ENCODE measurements at places on chromosomes 1 and 21.

GRCh38 chr1:196960854-196961253 lies 16.5 kb upstream of the CFHR5 start:
- DNase-seq = no peak

- DNase-seq = peak; percentile 40
Observed at GRCh38 chr21:34367320-34367935, 3.6 kb downstream of the KCNE2 start.

DNA sequence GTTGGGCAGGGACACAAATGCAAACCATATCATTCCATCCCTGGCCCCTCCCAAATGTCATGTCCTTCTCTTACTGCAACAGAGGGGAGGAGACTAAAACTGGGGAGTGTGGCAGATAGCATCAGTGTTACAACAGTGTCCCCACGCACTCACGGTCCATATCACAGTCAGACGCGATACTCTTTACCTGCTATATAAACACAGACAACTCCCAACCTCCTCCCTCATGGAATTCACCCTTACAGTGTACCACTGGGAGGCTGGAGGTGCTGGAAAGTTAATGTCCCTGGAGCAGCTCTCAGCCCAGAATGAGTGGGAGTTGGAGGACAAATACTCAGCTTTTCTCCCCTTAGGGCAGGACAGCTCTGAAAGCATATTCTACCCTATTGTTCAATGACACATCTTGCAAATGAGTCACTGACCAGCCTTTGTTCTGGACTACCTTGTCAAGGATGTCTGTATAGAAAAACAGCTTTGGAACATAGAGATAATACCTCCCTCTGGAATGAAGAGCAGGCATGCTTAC lies 445.9 kb downstream of the SETD4 start:
- DNase-seq = no peak

DNA sequence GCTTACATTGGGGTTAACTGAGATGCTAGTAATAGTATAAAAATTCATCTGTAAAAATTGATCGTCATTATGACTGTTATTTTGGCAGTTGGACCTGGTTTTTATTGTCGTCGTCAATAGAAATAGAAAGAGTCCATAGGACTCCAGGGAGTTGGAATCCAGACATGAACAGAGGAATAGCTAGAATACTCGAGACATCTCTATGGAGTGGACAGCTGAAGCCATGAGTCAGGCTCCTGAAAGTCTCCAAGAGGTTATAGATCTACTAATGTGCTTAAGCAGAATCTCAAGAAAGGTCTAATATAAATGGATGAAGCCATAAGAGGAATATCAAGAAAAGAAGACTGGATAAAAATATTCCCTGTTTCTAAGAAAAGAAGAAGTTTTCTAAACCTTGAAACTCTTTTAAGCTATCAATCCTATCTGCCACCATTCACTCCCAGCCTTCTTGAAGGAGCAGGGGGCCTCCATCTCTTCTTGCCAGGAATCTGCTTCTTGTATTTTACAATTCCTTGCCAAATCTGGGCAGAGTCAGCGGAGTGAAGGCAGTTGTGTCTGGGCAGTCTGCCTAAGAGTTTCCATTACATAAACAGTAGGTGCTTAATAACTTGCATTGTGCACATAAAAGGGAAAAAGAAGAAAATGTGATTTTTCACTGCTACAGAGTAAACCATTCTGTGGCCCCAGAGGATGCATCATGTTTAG lies 163.3 kb downstream of the ST6GALNAC5 start:
- DNase-seq = no peak

GRCh38 chr1:226677027-226678020 lies 61.8 kb downstream of the ITPKB start:
- DNase-seq = peak; percentile 72

DNA sequence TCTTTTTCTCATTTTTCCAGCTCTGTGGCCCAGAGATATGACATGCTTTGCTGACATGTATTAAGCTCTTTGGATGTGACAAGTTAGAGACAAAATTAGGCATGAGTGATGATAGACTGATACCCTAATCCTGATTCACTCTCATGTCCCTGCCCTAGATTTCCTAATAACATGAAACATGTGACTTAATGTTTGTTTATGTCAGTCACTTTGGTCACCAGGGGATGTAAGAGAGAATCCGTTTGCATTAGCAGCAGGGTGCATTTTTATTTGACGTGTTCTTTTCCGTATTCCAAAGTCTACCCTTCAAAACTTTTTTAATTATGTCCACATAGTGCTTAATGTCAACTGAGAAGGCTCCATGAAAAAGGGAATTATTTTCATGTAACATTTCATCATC lies 192.4 kb downstream of the HMCN1 start:
- no peak for DNase-seq

DNA sequence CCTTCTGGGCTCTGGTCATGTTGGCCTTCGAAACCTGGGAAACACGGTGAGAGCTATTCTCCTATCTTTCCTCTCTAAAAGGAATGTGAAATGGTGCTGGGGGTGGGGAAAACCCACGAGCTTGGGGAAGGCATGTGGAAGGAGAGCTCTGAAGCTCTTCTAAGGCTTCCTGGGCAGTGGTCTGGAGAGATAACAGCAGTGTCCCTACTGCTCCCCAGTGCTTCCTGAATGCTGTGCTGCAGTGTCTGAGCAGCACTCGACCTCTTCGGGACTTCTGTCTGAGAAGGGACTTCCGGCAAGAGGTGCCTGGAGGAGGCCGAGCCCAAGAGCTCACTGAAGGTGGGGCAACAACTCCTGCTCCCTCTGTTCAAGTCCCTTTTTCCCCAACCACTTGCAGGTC lies 2.8 kb downstream of the USP21 start:
- no peak for DNase-seq

- no peak for DNase-seq
Observed at GRCh38 chr1:56003846-56004245, 575.5 kb downstream of the PLPP3 start.

GRCh38 chr1:151106894-151107293 lies 36.3 kb downstream of the GABPB2 start:
- no peak for DNase-seq

DNA sequence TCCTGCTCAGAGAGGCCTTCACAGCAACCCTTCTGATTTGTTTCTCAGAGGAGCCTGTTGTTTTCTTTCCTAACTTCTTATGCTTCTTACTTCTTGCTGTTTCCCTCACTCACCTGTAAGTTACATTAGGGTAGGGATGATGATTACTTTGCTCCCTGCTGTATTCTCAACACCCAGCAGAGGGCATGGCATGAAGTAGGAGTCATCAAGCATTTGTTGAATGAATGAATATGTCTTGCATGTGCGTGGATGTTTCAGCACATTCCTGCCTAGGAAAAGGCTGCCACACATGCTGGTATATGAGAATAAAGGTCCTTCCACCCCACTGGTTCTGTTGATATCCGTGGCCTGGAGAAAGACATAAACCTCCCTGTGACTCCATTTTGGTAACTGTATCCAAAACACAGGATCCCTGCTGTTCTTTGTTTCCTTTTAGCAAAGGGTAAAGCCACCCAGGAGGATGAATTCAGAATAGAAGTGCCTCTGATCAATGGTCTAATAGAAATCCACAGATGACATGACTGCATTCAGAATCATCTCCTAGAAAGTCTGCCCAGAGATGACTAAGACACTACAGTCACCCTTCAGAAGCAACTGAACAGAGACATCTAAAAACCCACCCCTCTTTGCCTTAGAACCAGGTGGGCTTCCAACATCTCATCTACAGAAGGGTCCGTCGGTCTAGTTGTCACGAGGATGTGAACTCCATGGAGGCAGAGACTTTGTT lies 168.8 kb downstream of the ZSCAN20 start:
- no peak for DNase-seq

GRCh38 chr1:208511242-208511860 lies 267.2 kb upstream of the PLXNA2 start:
- DNase-seq = no peak

DNA sequence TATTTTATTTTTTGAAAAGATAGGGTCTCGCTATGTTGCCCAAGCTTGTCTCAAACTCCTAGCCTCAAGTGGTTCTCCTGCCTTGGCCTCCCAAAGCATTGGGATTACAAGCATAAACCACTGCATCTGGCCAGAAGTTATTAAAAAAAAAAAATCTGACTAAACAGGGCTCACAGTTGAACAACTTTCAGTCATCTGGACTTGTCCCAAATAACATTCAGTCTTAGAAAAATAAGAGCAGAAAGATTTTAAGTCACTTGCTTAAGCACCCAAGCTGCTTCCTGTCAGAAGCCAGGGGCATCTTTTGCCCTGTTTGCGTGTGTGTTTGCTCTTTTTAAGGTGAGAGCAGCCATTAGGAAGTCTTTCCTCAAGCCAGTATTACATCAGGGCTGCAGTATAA lies 286.8 kb downstream of the LMO4 start:
- DNase-seq = no peak

GRCh38 chr1:177065430-177065829 lies 99.1 kb downstream of the ASTN1 start:
- no peak for DNase-seq

DNA sequence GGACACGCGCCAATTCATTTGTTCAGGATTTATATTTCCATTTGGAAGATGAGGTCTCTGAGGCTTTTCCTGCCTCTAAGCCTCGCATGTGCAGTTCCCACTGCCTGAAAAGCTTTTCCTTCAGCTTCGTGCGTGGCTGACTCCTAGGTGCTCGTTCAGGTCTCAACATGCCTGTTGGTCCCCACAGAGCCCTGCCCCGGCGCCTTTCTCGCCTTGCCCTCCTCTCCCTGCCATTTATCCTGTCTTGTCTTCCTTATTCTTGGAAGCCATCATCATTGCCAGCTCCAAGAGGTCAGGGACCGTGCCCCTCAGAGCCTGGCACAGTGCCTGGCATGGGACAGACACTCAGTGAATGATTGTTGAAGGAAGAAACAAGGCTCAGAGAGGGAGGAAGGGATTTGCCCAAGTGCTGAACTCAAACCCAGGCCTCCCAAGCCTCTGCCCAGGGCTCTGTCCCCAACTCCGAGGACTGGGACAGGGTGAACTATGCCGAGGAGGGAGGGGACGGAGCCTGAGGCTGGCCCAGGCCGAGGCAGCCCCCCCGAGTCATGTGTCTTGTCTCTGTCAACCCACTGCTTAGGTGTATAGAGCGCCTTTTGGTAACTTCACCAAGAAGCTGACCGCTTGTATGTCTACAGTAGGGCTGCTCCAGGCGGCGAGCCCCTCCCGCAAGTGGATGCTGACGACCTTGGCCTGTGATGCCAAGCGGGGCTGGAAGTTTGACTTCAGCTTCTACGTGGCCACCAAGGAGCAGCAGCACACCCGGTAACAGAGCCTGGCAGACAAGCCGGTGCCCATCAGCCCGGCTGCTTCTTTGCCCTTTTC lies 47.3 kb downstream of the DISP3 start:
- no peak for DNase-seq

GRCh38 chr1:221286399-221286798 lies 407.2 kb downstream of the HLX start:
- no peak for DNase-seq

DNA sequence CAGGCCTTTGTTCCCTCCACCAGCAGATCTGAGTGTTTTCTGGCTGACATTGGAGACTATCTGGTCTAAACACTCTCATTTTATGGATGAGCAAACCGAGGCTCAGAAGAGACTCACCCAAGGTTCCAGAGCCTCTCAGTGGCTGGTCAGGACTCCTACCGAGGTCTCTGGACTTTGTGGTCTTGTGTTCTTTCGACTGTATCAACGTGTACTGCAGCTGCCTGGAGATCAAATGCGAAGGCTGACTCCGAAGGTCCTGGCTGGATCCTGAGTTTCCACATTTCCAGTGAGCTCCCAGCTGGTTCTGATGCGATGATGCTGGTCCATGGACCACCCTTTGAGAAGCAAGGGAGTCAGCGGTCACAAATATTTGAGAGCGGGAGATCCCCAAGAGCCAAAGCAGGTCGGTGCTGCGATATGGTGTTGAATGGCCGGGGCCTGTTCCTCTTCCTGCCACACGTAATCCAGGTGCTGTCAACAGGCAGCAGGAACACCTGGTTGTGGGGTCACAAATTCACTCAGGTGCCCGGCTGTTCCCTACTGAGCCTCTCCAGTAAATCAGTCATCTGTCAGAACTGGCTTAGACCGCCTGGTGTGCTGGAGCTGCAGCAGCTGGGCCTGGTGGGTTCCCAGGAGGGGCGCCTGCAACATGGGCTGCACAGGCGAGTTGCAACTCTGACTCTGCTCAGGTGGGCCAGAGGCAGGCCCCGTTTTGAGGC lies 94.8 kb upstream of the USP24 start:
- no peak for DNase-seq

DNA sequence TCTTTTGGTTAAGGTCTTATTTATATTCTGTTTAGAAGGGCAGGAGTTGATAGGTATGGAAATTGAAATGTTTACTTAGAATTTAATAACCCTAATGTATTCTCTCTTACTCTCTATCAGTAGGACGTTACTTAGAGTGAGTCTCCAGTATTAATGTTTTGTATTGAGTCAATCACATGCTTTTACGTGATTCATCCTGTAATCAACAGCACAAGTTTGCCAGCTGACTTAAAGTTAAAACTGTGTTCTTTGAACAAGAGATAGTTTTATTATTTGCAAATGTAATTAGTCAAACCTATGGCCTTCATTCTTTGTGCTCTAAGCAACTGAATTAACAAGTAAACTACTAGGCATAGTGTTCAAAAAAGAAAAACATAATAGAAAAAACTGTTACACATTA lies 57.3 kb downstream of the PKN2 start:
- DNase-seq = no peak

GRCh38 chr1:225838793-225839192 lies 28.9 kb downstream of the EPHX1 start:
- no peak for DNase-seq

Data from activated CD8-positive, alpha-beta memory T cell treated with anti-CD3 and anti-CD28 coated beads, Interleukin-2, amount 50 U/mL, for 4 hours (primary cell).